ENCODE measurements at places on chromosomes 13 and 19. TPM values are rescaled to one million over a fixed set of nuclear protein-coding genes. Genes with fewer than 3 reads are reported as not detected.

DNA sequence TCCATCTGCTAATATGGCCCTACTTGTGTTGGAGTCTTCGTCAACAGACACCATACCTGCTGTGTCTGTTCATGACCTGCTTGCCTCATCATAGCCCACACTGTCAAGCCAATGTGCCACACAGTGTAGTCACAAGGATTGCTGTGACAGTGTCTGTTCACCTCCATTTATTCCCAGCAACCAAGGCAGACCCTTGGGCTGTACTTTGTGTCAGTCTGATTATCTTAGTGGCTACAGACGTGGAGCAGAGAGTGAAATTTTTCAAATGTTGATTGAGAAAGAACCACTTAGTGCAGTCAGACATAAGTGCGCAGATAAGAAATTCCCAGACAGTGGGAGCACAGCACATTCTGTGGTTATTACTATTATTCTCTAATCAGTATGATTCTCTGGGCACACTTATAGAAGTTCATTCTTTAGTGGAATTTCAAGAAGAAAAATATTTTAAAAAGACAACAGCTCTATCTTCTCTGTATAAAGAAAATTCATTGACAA, 184.6 kb downstream of the GPC6 start:
- H3K27ac ChIP-seq = no peak overlapping the region
- H3K36me3 ChIP-seq = no peaks in the 10 kb centered on the region
- H3K27me3 ChIP-seq = no peaks in the 10 kb centered on the region

GRCh38 chr19:17180997-17181702, 34.0 kb upstream of the USE1 start:
- DNase-seq = no peak
- no peaks in the 10 kb centered on the region for H3K27me3 ChIP-seq
- H3K36me3 ChIP-seq = peaks cover 41% of the 10 kb centered on the region
- no peak overlapping the region for H3K4me3 ChIP-seq

Gene CERS1
- 0.23 TPM for total RNA-seq

Gene ZNF563
- total RNA-seq = 3.0 TPM

Gene ZNF66
- 7.9 TPM for total RNA-seq
